Muscle of arm (tissue), 14 donors: ENCODE measurements at places on chromosomes 6 and 20. TPM values are rescaled to one million over a fixed set of nuclear protein-coding genes. Genes with fewer than 3 reads are reported as not detected.

DNA sequence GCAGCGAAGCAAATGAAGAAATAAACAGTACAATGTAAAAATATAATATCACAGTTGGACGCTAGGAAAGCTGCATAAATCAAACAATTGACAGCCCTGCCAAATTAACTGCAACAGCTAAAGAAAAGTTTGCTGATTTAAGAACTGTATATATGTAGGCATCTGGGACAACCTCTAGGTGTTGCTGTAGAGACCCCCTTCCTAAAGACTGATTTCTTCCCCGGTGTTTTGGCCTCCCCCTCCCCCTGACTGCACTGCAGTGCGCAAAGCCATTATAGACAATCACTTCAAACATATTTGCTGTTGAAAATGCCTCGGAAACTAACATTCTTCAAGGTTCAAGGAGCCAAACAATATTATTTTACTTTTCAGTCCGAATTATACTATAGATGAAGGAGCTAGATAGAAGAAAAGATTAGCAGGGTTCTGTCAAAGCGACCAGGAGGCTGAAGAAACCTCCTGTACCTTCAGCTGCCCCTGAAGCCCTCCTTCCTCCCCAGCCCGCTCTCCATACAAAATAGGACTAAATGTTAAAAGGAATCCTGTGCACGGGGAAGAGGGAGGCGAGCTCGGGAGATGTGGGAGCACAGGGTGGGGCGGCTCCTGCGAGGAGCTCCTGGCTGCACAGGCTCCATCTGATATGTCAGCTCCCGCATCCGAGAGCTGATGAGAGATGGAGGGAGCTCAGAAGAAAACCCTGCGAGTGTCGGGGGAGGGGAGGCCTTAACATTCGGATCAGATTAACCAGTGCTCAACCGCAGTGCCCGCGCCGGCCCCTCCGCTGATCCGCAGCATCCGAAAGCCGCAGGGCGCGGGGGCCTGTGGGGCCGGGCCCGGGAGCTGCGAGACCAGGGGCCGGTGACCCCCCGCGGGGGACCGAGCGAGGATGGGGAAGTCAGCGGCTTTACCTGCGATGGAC, 822 bp downstream of the ELOVL4 start:
- DNase-seq = peak; percentile 39

The LSM14B gene
- polyA plus RNA-seq = 96.0 TPM

- no peak for DNase-seq
Measured at GRCh38 chr6:40915165-40915564, 123.9 kb downstream of the UNC5CL start.

The GPX5 gene
- polyA plus RNA-seq = not detected

The TP53TG5 gene
- 0.39 TPM for polyA plus RNA-seq

GRCh38 chr6:101163611-101164010, 229.9 kb upstream of the GRIK2 start:
- DNase-seq = no peak
